ENCODE measurements at places on chromosomes 5 and 9. TPM values are rescaled to one million over a fixed set of nuclear protein-coding genes. Genes with fewer than 3 reads are reported as not detected.

GRCh38 chr5:39302472-39302871 is 61.8 kb downstream of the C9 start:
- no peak overlapping the region for H3K27ac ChIP-seq
- no peaks in the 10 kb centered on the region for H3K4me1 ChIP-seq
- H3K36me3 ChIP-seq: no peaks in the 10 kb centered on the region
- DNase-seq: no peak

DNA sequence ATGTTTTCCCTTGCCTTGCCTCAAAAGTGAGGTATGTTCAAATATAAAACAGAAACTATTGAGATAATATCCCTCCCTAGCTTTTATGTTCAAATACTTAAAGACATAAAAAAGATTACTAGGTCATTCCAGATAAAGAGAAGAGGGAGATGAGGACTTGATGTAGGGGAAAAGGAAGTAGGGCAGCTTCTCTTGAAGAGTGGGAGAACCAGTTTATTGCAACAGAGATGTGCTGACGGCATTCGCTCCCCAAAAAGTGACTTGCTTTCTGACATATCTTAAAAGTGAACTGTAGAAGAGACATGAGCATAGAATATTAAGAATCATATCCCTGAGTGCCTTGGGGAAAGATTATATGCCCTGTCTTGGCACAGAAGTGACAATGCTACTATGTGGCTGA is 330.2 kb upstream of the NREP start:
- no peaks in the 10 kb centered on the region for H3K27me3 ChIP-seq
- no peaks in the 10 kb centered on the region for H3K4me1 ChIP-seq

RFESD gene
- total RNA-seq: 2.1 TPM

- DNase-seq: no peak
- no peaks in the 10 kb centered on the region for H3K4me1 ChIP-seq
- H3K27me3 ChIP-seq: no peaks in the 10 kb centered on the region
- no peak overlapping the region for H3K27ac ChIP-seq
- no peak overlapping the region for H3K4me3 ChIP-seq
- no peaks in the 10 kb centered on the region for H3K36me3 ChIP-seq
These were observed 800.4 kb upstream of the DMAC1 start for GRCh38 chr9:8599937-8600336.

RGP1 gene
- 12.7 TPM for total RNA-seq

DNA sequence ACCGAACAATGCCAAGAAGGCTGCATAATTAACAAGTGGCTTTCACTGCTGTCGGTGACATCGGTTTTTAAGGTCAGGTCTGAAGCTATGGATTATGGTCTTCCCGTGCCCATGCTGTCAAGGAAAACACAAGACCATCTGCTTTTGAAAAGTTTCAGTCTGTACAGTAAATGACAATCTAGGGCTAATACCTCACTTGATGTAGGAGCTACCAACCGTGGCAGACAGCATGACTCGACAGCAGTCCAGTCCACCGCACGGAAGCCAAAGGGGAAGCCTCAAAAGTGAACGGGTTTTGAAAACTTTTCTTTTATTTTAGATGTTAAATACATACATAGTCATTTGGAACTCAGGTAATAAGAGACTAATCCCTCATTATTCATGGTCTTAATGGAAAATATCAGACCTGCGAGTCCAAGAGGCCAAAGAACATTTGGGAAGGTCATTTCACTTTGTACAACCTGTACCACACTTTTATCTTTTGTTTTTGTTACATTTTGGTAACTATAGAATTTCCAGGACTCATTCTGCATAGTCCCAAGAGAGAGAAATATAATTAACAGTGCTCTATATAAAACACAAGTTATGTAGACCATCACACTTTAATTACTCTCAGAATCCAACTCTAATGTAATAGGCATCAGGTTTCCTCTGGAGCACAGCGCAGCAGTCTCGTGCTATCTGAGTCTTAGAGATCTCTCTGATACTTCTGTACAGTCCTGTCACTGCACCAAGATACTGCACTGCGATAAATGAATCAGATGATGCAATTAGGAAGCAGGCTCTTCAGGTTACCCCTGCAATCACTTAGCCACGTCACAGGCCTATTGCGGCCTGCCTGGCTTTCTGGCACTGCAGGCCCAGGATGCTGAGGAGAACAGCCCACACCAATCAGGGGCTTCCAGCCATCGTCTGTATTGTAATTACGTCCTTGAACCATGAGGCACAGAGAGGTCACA is 184.9 kb downstream of the FANCC start:
- no peaks in the 10 kb centered on the region for H3K27me3 ChIP-seq
- DNase-seq: no peak
- peaks cover 11% of the 10 kb centered on the region for H3K4me1 ChIP-seq
- no peak overlapping the region for H3K4me3 ChIP-seq
- H3K27ac ChIP-seq: no peak overlapping the region
- H3K36me3 ChIP-seq: no peaks in the 10 kb centered on the region

DNA sequence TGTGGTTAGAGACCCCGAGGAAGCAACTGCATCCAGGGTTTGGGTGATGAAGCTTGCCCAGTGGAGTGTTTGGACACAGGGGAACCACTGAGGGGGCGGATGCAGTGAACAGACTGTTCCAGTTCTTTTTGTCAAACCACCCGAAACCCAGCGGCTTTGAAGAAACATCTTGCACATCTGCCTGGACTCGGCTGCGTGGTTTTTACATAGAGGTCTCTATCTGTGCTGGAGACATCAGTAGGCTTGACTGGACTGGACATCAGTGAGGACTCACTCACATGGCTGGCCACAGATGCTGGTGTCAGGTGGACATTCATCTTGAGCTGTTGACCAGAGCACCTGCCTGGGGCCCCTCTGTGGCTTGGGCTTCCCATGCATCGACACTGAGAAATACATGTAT is 15.3 kb upstream of the SPATA31E1 start:
- H3K36me3 ChIP-seq: no peaks in the 10 kb centered on the region
- no peak for DNase-seq
- no peak overlapping the region for H3K4me3 ChIP-seq
- H3K4me1 ChIP-seq: no peaks in the 10 kb centered on the region
- H3K27ac ChIP-seq: no peak overlapping the region

IL3 gene
- not detected for total RNA-seq

ZCCHC7 gene
- 16.7 TPM for total RNA-seq

DNA sequence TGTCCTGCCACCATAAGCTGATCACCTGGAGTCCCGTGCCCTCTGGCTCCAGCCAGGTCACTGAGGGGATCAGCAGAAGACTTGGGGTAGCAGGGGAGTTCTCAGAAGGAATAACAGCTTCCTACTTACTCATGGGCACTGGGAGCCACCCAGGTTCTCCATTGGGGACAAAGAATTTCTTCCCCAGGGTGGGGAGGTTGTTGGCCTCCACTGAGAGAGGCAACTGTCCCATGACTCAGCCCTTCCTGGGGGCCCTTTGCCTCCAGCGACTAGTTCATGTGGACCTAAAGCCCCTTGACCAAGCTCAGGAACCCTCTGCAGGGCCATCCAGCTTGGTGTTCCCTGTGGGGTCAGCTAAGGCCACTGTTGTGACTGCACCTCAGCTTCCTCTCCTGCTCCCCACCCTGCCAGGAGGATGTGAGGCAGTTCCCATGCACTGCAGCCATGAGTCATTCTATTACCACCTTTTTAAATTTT is 175.0 kb downstream of the AUH start:
- H3K27ac ChIP-seq: no peak overlapping the region
- H3K36me3 ChIP-seq: no peaks in the 10 kb centered on the region
- H3K4me1 ChIP-seq: peaks cover under 1% of the 10 kb centered on the region
- no peak overlapping the region for H3K4me3 ChIP-seq
- no peak for DNase-seq

PIP5KL1 gene
- 1.0 TPM for total RNA-seq

DNA sequence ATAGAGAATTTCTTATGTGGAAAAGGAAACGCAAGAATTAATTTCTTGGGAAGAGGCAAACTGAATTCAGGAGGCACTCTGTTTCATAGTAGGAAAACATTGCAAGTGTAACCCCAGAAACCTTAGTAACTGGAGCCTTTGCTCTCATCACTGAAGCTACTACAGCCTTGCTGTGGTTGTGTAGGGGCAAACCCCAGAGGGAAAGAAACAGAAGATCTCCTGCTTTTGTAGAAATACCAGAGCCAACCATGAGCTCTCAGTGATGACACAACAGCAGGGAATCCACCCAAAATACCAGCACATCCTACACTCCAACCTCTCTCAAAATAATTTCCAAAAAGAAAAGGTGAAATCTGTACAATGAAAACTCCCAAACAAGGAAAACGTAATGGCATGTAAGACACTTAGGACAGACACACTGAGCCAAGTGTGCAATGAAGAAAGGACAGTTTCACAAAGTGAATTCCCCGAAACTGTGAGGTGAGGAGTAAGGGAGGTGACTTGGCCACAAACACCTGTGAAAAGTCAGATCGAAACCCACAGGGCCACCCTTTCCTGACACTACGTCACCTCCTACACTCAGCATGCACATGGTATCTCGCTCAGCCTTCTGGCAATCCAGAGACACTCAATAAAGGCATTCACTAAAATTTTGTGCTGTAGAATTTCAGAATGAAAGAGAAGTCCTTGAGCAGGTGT is 8.5 kb upstream of the ACSL6 start:
- no peak for DNase-seq
- no peak overlapping the region for H3K27ac ChIP-seq
- H3K27me3 ChIP-seq: no peaks in the 10 kb centered on the region
- H3K4me1 ChIP-seq: no peaks in the 10 kb centered on the region

- no peaks in the 10 kb centered on the region for H3K27me3 ChIP-seq
- H3K4me3 ChIP-seq: no peak overlapping the region
- no peaks in the 10 kb centered on the region for H3K4me1 ChIP-seq
- DNase-seq: no peak
- H3K36me3 ChIP-seq: no peaks in the 10 kb centered on the region
These were observed 237.9 kb downstream of the MAN2A1 start for GRCh38 chr5:109927639-109928038.

DNA sequence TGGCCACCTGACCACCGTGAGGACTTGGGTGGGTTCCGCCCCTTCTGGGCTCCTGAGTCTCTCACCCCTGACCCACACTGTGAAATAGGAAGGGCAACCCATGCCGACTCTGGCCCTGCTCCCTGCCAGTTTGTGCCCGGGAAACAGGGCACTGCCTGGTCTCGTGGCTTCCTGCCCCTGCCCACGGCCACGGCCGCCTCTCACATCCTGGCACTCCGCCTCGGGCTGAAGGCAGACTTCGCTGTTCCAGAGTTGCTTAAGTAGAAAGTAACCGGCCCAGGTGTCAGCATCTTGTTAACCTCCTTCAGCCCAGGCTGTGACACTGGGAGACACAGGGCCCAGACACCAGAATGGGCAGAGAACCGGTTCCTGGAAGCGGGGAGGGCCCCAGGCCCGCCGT is 68.7 kb upstream of the RNU6ATAC start:
- no peaks in the 10 kb centered on the region for H3K36me3 ChIP-seq
- H3K4me3 ChIP-seq: no peak overlapping the region
- no peaks in the 10 kb centered on the region for H3K27me3 ChIP-seq
- no peak overlapping the region for H3K27ac ChIP-seq
- no peaks in the 10 kb centered on the region for H3K4me1 ChIP-seq
- peak; percentile 48 for DNase-seq

PAX5 gene
- total RNA-seq: not detected

CA9 gene
- 11.9 TPM for total RNA-seq

GCNT4 gene
- 2.9 TPM for total RNA-seq

GRCh38 chr9:96061293-96061987 is 185.9 kb downstream of the ERCC6L2 start:
- H3K4me1 ChIP-seq: no peaks in the 10 kb centered on the region
- H3K36me3 ChIP-seq: no peaks in the 10 kb centered on the region
- no peak for DNase-seq
- no peaks in the 10 kb centered on the region for H3K27me3 ChIP-seq
- no peak overlapping the region for H3K4me3 ChIP-seq

SLIT3 gene
- 7.6 TPM for total RNA-seq

GRCh38 chr9:8784838-8785237 is 985.3 kb upstream of the DMAC1 start:
- no peaks in the 10 kb centered on the region for H3K4me1 ChIP-seq
- no peaks in the 10 kb centered on the region for H3K36me3 ChIP-seq
- H3K27ac ChIP-seq: no peak overlapping the region
- no peak overlapping the region for H3K4me3 ChIP-seq

GRCh38 chr9:8486095-8486494 is 686.5 kb upstream of the DMAC1 start:
- H3K36me3 ChIP-seq: no peaks in the 10 kb centered on the region
- H3K27ac ChIP-seq: no peak overlapping the region
- no peak overlapping the region for H3K4me3 ChIP-seq
- no peaks in the 10 kb centered on the region for H3K27me3 ChIP-seq

NIPAL4 gene
- total RNA-seq: not detected

BTNL3 gene
- total RNA-seq: not detected

- peak within 1 kb of the TSS; percentile 34 for H3K4me3 ChIP-seq
- no peaks in the 10 kb centered on the region for H3K36me3 ChIP-seq
- no peak within 1 kb of the TSS for H3K27ac ChIP-seq
- peak; percentile 54 for DNase-seq
- H3K4me1 ChIP-seq: peaks cover 13% of the 10 kb centered on the region
- no peaks in the 10 kb centered on the region for H3K27me3 ChIP-seq
These were observed at the start of gene PRUNE2 for GRCh38 chr9:76905791-76906646. TSS of gene PRUNE2 (minus strand) at chr9:76906114. CDS start at chr9:76905963, 151 bp downstream.

- no peaks in the 10 kb centered on the region for H3K27me3 ChIP-seq
- H3K36me3 ChIP-seq: no peaks in the 10 kb centered on the region
- H3K4me3 ChIP-seq: no peak overlapping the region
- no peaks in the 10 kb centered on the region for H3K4me1 ChIP-seq
- no peak for DNase-seq
These were observed 201.1 kb upstream of the KLF9 start for GRCh38 chr9:70615464-70616138.

OTP gene
- total RNA-seq: not detected

GRCh38 chr9:37608250-37608649 is 15.9 kb upstream of the TOMM5 start:
- no peaks in the 10 kb centered on the region for H3K27me3 ChIP-seq
- H3K36me3 ChIP-seq: no peaks in the 10 kb centered on the region
- no peak overlapping the region for H3K27ac ChIP-seq

DNA sequence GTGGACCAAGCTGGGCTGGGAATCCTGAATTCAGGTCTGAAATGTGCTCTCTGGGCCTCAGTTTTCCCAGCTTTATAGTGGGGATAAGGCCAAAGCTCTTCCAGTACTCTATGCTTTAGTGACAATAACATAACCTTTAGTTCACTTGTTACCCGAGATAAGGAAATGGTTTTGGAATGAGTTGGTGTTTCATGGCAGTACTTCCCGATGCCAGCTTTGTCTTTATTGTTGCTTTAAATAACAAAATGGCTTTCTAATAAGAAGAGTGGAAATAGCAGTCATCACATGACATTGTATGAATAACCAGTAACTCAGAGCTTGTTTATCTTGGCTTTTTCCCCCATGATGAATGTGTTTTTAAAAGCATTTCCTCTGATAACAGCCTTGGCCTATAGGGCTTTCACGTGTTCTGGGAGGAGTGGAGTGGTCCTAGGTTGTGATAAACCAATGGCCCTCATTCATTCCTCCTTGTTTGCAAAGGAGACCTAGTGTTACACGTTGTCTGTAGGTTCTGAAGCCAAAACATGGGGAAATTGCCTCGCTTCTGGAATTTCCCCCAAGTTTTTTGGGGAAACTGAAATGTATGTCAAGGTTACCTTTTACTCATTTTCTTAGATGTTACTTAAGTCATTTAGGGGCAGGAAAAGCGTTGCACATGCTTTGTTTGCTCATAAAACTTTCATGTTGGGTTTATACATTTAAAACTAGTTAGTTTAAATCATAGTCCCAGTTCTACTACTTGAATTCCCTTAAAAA is 53.7 kb downstream of the ZNF618 start:
- H3K36me3 ChIP-seq: no peaks in the 10 kb centered on the region
- no peak for DNase-seq
- H3K4me1 ChIP-seq: peaks cover 26% of the 10 kb centered on the region

C5 gene
- total RNA-seq: 14.6 TPM

SPATA31E1 gene
- total RNA-seq: not detected

LHX3 gene
- not detected for total RNA-seq

NTRK2 gene
- total RNA-seq: 22.8 TPM

ARL14EPL gene
- not detected for total RNA-seq

FOXD1 gene
- total RNA-seq: not detected

- no peaks in the 10 kb centered on the region for H3K36me3 ChIP-seq
- DNase-seq: no peak
- H3K27me3 ChIP-seq: no peaks in the 10 kb centered on the region
These were observed 5.4 kb downstream of the SPINK6 start for GRCh38 chr5:148208226-148208625.

All from pancreas (tissue), 10 donors.